Naive thymus-derived CD4-positive, alpha-beta T cell (primary cell): ENCODE measurements at places on chromosomes 11 and 22. TPM values are rescaled to one million over a fixed set of nuclear protein-coding genes. Genes with fewer than 3 reads are reported as not detected.

MRGPRX3 gene
- total RNA-seq, result not detected

LRRC75B gene
- 2.4 TPM for total RNA-seq

EMSY gene
- 49.0 TPM for total RNA-seq

OR8D4 gene
- not detected for total RNA-seq

LGR4 gene
- 0.05 TPM in 1 of 2 replicates, not detected in the other for total RNA-seq

SAA4 gene
- total RNA-seq, result not detected

ELFN2 gene
- 0.21 TPM for total RNA-seq

DKK3 gene
- total RNA-seq, result 0.32 TPM

UBQLNL gene
- 0.53 TPM for total RNA-seq

SLC15A3 gene
- 10.2 TPM for total RNA-seq

GRM5 gene
- not detected for total RNA-seq

SLC7A4 gene
- not detected in 2 replicates for total RNA-seq

SLC22A12 gene
- not detected for total RNA-seq

TBC1D22A gene
- 43.4 TPM for total RNA-seq

DDX25 gene
- total RNA-seq, result not detected

CASP1 gene
- total RNA-seq, result 29.5 TPM

SCN3B gene
- total RNA-seq, result not detected

OR10G7 gene
- not detected for total RNA-seq

SPTBN2 gene
- total RNA-seq, result 0.03 TPM

PANX2 gene
- total RNA-seq, result 2.0 TPM

TMEM151A gene
- not detected for total RNA-seq

RAPSN gene
- 1.1 TPM for total RNA-seq

PLAAT5 gene
- not detected for total RNA-seq

FKBP2 gene
- total RNA-seq, result 20.3 TPM

TTC36 gene
- 0.64 and 0.87 TPM in 2 replicates for total RNA-seq

DCDC1 gene
- 0.29 TPM for total RNA-seq

CARD18 gene
- total RNA-seq, result not detected

SPCS2 gene
- total RNA-seq, result 53.9 TPM

DTX4 gene
- total RNA-seq, result 2.9 TPM

ARHGAP20 gene
- not detected in 2 replicates for total RNA-seq

KCNK7 gene
- 2.8 TPM for total RNA-seq

CRACR2B gene
- total RNA-seq, result not detected

MRGPRE gene
- total RNA-seq, result not detected

C11orf87 gene
- not detected for total RNA-seq

IGSF9B gene
- 142 and 155 TPM in 2 replicates for total RNA-seq

SMCO4 gene
- 3.6 TPM for total RNA-seq
